ENCODE measurements at places on chromosomes 7 and 10.

DNA sequence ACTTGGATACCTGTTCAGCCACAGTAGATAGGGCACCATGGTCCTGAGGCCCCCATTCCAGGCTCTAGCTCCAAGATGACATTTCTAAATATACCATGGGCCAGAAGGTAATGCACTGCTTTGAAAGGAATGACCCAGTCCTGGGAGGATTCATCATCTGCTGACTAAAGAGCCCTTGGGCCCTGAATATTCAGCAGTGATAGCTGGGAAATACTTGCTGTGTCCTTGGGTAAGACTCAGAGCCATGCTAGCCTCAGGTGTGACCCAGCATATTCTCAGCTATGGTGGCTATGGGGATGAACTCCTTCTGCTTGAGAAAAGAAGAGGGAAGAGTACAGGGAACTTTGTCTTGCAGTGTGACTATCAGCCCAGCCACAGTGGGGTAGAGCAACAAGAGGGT, 21.3 kb upstream of the AGR2 start:
- DNase-seq = no peak

DNA sequence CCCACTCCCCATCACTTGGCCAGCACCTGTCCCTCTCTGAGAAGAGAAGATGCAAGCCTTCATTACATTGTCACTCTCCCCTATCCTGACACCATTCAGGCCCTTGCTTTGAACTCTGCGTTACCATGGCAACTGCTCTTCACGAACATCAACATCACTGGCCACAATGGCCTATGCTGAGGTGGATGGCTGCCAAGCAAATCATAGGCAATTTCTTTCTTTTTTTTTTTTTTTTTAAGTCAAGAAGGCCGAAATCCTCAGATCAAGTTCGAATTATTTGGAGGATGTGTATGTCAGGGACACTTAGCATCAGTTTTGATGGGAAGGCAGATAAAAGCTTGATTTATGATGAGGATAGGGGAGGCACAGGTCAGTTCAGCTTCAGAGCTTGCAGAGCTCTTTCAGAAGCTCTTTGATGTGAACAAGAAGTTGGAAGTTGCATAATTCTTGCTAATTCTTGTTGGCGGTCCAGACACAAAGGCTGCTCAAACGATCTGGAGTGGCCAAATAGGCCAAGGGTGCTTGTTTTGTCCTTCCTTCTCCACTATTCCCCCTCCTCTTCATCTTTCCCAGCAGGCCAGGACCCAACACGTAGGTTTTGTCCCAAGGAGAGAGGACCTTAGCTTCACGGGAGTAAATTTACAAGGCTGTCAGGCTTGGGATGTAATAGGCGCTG, 179.9 kb upstream of the NPVF start:
- DNase-seq = no peak

GRCh38 chr7:50821457-50822008, 38.8 kb upstream of the GRB10 start:
- no peak for DNase-seq

- DNase-seq = no peak
These were observed 23.1 kb downstream of the PLPP4 start for GRCh38 chr10:120480065-120480600.

DNA sequence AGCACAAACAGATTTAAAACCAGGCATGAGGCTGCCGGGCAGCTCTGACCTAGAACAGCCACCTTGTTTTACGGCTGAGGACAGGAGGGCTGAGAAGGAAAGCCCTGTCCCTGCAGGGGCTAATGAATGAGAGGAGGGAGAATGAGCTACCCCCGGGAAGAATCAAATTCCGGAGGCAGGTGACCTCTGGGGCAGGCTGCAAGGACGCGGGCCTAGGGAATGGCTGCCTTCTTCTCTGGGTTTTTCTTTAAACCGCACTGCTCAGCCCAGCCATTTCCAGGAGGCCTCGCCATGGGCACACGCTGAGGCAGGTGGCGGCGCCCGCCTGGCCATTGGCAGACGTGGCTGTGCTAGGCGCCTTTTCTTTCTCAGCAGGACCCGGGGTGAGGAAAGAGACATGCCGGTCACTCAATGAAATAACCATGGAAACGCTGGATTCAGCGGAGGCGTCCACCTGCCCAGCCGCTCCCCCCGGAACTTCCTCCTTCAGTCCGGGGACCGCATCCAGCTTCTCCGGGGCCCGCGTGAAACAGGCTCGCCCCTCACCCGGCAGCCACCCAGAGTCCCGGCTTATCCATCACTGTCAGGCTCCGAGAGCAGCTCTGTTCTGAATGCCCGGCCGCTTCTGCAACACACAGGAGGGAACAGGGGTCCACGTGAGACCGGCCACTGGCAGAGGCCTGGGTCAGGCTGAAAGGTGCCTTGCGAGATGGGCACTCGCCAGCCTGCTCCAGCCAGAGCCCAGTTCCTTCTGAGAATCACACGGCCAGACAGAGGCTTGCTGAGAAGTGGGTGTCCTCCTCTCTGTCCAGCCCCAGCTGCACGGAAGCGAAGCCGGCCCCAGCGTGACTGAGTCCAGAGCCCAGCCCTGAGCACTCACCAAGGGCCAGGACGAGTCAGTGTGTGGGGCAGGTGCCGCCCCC, 82.1 kb downstream of the PDGFA start:
- no peak for DNase-seq

DNA sequence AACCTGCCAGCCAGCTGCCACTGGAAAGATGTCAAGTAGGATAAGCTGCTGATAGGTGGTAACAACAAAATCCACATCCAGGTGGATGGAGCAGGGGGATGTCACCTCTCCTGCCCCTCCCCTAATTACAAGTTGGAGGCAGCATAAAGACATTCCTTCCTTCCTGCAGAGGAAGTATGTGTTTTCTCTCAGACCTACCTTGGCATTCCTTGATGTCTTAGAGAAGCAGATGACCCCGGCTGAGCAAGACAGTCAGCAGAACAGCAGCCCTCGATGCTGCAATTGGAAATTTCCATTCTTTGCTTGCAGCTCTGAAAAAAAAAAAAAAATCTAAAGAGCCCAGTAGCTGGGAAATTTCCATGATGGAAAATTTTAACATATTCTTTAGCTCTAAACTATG, 137.5 kb upstream of the MKLN1 start:
- DNase-seq = no peak

- no peak for DNase-seq
These were observed 38.7 kb downstream of the PPIF start for GRCh38 chr10:79385804-79386531.

DNA sequence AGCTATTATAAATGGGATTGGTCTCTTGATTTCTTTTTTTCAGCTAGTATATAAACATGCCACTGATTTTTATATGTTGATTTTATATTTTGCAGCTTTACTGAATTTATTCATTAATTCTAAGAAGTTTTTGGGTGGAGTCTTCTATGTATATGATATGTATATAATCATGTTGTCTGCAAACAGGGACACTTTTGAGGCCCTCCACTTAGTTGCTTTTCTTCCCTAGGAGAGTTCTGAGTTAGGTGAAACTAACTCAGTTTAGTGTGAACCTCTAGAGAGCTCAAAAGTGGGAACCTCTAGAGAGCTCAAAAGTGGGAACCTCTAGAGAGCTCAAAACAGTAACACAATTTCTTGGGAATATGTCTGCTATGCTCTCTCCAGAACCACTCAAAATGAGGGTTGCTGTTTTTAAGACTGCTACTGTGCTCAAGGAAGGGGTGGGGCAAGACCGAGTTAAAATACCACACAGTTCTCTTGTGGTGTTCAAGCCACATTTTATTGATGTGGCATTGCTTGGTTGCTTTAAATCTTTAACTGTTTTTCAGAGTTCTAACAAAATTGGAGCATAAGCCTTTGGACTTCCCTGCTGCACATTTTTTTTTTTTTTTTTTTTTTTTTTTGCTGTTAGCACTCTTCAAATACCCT, 13.2 kb downstream of the CCDC7 start:
- no peak for DNase-seq

- DNase-seq = peak; percentile 62
These were observed 20.9 kb downstream of the MORN4 start for GRCh38 chr10:97612386-97612785.

GRCh38 chr10:84195044-84195830, 900 bp downstream of the CDHR1 start:
- DNase-seq = no peak

DNA sequence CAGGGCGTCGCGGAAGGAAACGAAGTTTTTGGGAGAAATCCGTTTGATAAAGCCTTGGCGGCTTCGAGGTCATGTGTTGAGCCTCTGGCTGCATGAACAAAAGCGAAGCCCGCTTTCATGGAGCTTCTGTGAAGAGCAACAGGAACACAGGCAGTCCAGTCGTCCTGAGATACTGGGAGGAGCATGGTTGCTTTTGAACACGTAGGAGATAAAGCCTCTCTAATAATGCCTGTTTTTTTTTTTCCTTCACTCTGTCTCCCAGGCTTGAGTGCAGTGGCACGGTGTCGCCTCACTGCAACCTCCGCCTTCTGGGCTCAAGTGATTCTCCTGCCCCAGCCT, 473 bp upstream of the ZNF32 start:
- DNase-seq = no peak

- DNase-seq = no peak
These were observed 38.0 kb upstream of the RTKN2 start for GRCh38 chr10:62306663-62307062.

DNA sequence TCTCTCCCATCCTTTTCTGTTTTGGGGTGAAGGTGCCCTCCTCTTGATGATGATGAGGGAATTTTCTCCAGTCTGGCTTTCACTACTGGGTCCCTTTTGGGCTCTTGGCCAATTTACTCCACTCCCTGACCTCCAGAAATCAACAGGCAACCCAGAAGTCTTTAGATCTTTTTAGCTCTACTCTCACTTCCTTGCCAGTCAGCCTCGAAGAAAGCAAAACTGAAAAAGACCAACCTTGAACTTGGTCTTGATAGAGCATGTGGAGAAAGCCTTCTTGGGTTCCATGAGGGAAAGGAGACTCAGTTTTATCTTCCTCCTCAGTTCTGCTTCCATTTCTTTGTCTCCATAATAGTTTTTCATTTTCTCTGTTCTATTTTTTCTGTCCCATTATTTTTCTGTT, 91.4 kb upstream of the NPVF start:
- no peak for DNase-seq

- DNase-seq = no peak
These were observed 23.6 kb upstream of the ANKRD2 start for GRCh38 chr10:97548828-97549455.

DNA sequence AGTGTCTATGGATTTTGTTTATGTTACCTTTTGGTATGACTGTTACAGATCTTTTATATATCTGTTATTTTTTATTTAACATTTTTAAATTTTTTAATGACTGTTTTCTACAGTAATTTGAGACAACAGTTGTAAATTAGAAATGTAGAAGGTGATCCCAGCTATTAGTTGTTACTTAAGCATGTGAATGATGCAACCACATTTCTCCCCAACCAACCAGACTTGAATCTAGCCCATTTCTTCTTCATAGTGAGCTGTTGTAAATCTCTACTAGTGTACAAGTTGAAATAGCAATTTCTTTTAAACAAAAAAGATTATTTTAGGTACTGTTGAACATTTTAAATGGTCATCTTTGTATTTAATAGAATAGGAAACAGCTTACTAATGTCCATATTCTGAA, 18.0 kb downstream of the TMEM106B start:
- no peak for DNase-seq
